ENCODE measurements at places on chromosomes 13 and 19.

DNA sequence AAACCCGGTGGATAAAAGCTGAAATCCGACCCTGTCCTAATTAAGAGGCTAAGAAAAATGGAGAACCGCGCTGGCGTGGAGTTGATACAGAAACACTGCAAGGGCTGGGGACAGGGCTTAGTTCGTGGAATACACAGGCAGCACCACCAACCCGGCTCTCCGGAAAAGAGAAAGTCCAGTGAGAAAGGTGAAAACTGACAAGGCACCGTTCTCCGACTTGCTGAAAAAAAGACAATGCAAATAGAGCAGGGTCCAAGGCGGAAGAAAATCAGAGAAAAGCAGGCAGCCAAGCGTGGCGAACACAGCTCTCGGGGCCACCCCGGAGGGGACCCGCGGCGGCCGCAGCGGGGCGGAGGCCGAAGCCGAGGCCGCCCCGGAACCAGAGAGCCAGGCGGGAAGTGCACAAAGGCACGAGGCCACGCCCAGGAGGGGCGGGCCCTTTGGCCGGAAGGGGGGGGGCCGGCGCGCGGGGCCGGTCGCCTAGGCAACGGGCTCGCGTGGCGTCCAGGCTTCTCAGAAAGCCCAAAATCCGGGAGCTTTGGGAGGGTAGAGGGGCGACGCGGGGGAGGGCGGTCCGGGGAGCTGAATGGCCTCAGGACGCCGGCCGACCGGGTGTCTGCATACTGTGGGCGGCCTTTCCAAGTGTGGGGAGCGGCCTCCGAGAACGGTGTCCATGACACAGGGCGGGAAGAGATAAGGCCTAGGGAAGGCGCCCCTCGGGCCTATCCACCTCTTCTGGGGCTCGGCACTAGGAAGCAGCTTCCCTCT lies 1.2 kb upstream of the ING1 start:
- DNase-seq: peak; percentile 90

DNA sequence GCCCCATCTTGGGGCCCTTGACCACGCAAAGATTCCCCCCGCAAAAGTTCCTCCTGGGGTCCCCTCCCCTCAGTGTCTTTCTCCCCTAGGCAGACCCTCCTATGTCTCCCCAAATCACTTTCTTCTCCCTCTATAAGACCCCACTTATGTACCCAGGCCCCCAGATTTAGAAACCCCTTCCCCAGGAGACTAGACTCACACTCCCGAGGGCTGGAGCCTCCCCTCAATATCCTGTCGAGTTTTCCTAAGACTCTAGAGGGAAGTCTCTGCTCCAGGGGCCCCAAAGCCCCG lies 1.4 kb downstream of the SLC1A5 start:
- DNase-seq: no peak

GRCh38 chr19:56125806-56126590 lies 4.9 kb upstream of the ZNF787 start:
- DNase-seq: no peak

GRCh38 chr19:6714749-6715555 lies 5.5 kb downstream of the C3 start:
- DNase-seq: no peak

- DNase-seq: peak; percentile 22
Measured at GRCh38 chr13:112968910-112969691, at the start of gene MCF2L. Gene MCF2L (plus strand): TSS chr13:112969214. CDS start chr13:112969380, 166 bp downstream.

- DNase-seq: no peak
Measured at GRCh38 chr13:75129331-75129730, 352.6 kb downstream of the TBC1D4 start.

GRCh38 chr13:85603735-85604134 lies 195.5 kb downstream of the SLITRK6 start:
- no peak for DNase-seq

DNA sequence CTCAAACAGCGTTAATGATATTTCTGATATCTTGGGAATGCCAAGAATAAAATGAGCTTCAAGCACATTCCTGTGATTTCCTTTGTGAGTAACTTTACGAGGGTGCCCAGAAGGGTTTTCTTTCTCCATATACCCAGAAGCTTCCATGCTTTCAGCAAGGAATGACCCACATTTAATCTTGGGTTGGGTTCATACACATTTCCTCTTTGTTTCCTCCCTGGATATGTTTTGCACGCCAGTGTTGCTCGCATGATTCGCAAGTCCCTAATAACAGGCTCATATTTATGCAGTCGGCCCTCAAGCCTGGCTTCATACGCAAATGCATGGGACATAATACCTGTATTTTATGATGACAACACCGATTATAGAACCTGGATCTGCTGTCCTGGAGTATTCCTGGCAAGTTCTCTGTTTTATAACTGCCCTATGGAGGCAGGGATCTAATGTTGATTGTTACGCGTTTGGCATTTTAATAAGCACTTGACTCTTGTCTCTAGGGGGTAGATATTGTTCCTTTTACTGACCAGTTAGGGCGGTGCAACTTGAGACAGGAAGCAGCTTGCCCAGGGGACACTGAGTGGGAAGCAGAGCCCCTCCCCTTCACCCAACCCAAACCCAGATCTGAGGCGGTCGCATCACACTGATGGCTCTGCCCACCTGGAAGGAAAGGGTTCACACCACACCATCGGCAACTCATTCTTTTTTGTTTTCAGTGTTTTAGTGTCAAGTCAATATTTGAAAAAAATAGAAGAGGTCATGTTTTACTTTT lies 220.4 kb upstream of the SOX1 start:
- DNase-seq: no peak

DNA sequence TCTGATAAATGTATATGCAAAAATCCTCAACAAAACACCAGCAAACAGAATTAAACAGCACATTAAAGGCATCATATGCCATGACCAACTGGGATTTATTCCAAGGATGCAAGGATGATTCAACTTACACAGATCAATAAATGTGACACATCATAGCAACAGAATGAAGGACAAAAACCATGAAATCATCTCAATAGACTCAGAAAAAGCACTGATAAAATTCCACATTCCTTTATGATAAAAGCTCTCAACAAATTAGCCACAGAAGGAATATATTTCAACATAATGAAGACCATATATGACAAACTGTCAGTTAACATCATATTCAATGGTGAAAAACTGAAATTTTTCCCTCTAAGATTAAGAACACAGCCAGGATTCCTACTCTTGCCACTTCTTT lies 691.6 kb downstream of the DIAPH3 start:
- DNase-seq: peak; percentile 87

DNA sequence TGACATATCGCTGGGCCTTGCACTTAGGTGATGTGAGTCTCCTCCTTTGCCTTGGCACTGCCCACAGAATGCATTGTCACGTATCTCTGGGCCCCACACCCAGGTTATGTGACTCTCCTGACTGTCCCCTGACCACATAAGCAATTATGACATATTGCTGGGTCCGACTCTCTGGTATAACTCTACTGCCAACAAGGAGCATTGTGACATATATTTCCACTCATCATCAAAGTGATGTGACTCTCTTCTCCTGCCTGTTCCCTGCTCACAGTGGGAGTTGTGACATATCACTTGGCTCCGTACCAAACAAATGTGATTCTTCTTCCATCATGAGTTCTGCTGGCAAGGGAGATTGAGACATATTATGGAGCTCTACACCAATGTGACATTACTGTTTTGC lies 15.4 kb upstream of the ZNF681 start:
- DNase-seq: no peak

- DNase-seq: peak; percentile 85
Measured at GRCh38 chr19:17289489-17289888, 7.8 kb downstream of the ANKLE1 start.

GRCh38 chr13:21059641-21060337 lies 1.6 kb downstream of the LATS2 start:
- DNase-seq: no peak

GRCh38 chr19:2750808-2751437 lies 11.1 kb upstream of the SLC39A3 start:
- DNase-seq: no peak

- peak; percentile 13 for DNase-seq
Measured at GRCh38 chr13:24763596-24764275, at the start of gene RNF17. Gene RNF17 (plus strand): TSS chr13:24764169. CDS start chr13:24764204, 35 bp downstream.

DNA sequence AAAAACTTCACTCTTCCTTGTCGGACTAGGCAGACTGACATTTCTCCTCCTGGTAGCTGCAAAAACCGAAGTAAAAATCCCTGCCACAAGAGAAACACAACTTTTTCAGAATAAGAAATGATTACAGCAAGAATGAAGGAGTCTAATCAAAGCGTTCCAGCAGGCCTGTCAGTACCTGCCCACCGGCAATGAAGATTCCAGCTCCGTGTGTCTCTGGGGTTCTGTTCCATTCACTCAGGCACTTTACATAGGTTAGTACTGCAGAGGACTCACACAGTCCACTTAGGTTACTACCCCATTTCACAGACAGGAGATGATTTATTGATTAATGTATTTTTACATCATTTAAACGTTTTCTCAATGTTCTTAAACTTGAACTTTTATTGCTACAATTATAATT lies 275.5 kb downstream of the NHLRC3 start:
- DNase-seq: no peak

DNA sequence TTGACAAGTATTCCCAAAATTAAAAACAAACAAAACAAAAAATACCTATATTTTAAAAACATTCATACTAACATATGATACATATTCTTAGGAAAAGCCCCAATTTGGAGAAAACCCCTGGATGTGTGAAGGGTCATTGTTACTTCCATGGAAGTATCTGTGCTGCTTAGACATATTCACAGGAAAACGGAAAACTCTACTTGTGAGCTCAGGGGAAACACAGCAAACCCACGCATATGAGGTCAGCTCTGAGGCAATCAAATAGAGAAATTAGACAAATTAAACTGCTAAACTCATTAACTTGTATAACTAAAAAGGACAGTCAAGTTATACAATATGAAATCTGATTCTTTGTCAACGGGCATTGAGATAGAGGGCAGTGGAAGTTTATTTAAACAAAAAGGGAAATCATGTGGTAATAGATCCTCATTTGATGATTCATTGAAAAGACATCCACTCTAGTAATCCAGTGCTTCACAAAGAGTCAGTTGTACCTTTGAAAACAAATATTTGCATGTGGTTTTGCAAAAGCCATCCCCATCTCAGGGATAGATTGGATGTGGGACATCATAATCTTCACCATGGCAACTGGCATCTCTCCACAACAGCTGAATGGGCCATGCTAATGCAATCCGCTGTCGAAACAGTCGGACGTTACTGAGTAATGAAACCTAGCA lies 423.4 kb downstream of the ITGBL1 start:
- DNase-seq: peak; percentile 45

GRCh38 chr19:23314505-23315251 lies 64.5 kb upstream of the ZNF724 start:
- DNase-seq: no peak

- DNase-seq: no peak
Measured at GRCh38 chr19:51253088-51253806, 2.4 kb downstream of the SIGLECL1 start.

DNA sequence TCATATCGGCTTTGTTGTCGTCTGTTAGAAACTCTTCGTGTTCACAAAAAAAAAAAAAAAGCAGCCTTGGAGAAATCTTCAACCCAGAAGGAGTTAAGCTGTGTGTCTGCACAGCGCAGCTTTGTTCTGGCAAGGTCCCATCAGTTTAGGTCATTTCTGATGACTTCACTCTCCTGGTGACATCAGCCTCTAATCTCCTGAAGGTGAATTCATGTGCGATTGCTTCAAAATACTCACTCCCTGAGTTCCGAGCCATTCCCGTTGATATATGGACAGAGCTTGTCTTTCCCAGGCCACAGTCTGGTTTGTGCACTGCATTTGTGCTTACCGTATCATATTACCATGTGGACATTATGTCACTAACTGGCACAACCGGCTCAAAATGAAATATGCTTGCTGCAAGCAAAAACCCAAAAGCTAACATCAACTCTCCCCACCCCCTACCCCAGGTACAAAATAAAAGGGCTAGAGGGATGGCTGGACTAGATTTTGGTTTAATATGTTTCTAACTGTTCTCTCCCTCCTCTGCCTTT lies 342.4 kb downstream of the KCNRG start:
- peak; percentile 82 for DNase-seq

DNA sequence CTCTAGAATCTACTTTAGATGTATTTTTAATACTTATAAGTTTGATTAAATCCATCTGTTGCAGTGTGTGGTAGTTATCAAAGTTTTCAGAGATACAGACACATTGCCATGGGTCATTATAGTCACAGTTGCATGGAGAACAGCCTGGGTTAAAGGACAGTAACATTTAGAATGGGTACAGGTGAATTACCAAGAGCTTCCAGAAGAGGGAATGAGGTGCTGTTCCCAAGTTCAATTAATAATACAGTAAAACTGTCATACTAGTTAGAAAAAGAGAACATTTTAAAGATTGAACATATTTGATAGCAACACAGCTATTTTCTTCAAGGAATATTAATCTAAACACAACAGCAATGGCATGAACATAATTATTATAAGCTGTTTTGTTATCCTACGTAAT lies 322.6 kb upstream of the SLC10A2 start:
- no peak for DNase-seq

DNA sequence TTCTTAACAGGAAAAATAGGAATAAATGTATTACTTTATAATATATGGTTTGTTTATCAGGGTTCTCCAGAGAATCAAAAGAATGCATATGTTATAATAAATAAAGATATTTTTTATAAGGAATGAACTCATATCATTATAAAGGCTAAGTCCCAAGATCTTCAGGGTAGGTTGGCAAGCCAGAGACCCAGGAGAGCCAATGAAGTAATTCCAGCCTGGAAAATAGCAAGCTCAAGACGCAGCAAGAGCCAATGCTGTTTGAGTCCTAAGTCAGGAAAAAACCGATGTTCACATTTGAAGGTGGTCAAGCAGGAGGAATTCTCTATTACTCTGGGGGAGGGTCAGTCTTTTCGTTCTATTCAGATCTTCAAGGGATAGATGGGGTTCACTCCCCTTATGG lies 490.0 kb downstream of the PCDH20 start:
- DNase-seq: no peak

DNA sequence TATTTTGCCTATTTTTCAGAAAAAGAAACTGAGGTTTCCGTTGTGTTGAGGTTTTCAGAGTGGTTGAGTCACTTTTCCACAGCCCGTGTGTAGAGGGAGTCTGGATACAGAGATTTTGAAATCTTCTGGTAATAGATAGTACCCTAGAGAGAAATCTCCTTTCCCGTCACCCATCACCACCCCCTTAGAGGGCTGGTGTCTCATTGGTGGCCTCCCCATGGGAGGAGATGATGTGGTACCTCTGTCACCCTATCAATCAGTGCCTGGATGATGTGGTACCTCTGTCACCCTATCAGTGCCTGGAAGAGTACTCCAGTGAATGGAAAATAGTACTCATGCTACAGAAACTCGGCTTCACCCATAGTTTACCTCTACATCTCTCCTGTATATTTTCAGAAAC lies 42.2 kb upstream of the SERP2 start:
- peak; percentile 51 for DNase-seq

DNA sequence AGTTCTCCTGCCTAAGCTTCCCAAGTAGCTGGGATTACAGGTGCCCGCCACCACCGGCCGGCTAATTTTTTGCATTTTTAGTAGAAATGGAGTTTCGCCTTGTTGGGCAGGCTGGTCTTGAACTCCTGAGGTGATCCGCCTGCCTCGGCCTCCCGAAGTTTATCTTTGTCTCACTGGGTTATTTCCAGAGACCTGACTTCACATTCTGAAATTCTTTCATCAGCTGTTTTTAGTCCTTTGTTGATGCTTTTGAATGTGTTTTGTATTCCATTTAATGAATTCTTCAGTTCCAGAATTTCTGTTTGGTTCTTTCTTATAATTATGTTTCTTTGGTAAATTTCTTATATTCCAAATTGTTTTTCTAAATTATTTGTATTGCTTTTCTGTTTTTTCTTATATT lies 55.4 kb upstream of the MLNR start:
- no peak for DNase-seq

GRCh38 chr13:100674572-100674871 lies at the start of gene TMTC4:
Gene TMTC4 (minus strand): TSS chr13:100674795. CDS start chr13:100670362, 4,433 bp downstream.
- DNase-seq: no peak

GRCh38 chr19:3499738-3500428 lies 591 bp downstream of the DOHH start:
- no peak for DNase-seq

GRCh38 chr13:70795484-70795883 lies 687.2 kb upstream of the KLHL1 start:
- no peak for DNase-seq
